Suppressor macrophage treated with lipopolysaccharide for 1 hour (primary cell): ENCODE measurements at places on chromosomes 7 and 10.

- no peak for DNase-seq
These were observed 174.5 kb upstream of the AKR1E2 start for GRCh38 chr10:4651404-4652037.

GRCh38 chr7:157388301-157388700 lies 51.5 kb downstream of the DNAJB6 start:
- no peak for DNase-seq

- no peak for DNase-seq
These were observed 131.3 kb upstream of the NRP1 start for GRCh38 chr10:33465747-33466146.

- DNase-seq = peak; percentile 47
These were observed 11.0 kb downstream of the ZMIZ1 start for GRCh38 chr10:79079490-79080355.

DNA sequence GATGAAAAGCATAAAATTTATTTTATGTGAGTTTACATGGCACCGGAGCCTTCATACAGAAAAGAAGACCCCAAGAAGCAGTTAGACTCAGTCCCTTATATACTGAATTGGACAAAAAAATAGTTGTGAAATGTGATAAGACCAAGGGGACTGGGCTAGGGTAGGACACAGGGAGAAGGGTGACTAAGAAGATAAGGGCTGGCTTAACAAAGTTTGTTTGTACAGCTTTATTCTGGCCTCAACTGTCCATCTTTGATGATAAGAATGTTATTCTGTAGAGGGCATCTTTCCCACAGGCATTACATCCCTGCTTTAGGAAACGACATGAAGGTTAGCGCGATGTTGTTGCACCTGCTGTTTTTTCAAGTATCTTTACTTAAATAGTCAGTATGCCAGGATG lies 86.5 kb downstream of the SEC61G start:
- no peak for DNase-seq

GRCh38 chr10:18567343-18567856 lies 84.0 kb downstream of the NSUN6 start:
- no peak for DNase-seq

- DNase-seq = no peak
These were observed 64.1 kb upstream of the ITGB1 start for GRCh38 chr10:33022090-33022489.

DNA sequence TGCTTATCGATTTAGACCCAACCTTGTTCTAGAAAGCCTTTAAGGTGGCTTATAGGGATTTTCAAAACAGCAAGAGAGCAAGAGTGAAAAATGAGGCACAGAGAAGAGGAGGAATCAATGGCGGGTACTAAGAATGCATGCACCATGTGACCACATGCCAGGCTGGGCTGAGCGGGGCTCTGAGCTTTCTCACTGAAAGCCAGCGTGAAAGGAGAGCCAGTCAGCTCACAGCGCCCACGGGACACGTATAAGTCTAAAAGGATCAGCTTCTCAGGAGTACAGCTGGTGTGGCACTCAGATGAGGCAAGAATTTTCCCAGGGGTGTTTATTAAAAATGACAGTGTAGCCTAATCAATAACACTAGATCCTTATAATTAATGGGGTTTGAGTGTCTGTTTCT lies 114.3 kb downstream of the SLIT1 start:
- no peak for DNase-seq

GRCh38 chr7:91843831-91844230 lies 36.7 kb downstream of the MTERF1 start:
- no peak for DNase-seq

DNA sequence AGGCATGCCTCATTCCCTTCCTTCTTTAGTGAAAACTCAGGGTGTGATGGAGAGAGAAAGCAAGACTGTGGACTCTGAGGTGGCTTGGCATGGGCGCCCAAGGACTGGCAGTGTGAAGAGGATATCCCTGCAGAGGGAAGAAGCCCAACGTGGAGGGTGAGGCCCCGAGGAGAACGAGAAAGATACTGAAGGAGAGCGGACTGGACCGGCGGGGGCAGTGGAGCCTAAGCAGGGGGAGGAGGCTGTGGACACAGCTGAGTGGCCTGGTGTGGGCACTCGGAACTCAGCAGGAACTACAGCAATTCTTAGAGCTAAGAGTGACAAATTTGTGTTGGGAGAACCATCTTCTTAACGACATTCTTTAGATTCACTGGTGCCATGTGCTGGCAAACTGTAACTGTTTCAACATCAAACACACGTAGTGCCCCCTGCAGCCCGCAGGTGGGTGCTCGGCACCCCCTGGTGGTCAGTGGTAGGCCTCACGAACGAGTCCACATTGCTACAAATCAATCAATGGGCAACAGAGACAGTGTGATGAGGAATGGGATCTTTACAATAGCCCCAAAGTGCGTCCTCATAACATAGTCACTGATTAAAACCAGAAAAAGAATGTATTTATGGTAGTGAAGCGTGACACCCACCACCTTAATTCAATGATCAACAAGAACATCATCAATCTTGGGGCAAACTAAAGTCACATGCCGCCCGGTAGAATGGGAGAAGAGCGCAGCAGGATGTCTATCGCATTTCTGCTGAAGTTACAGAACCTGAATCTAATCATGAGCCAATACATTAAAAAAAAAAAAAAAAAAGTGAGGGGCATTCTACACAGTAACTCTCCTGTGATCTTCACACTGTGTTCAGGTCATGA lies 2.0 kb upstream of the SFTPA1 start:
- peak; percentile 73 for DNase-seq

GRCh38 chr10:18703521-18703920 lies 44.3 kb downstream of the ARL5B start:
- no peak for DNase-seq

- DNase-seq = peak; percentile 78
These were observed 1.2 kb downstream of the CYREN start for GRCh38 chr7:135169141-135169963.

- DNase-seq = no peak
These were observed 74.5 kb downstream of the DIP2C start for GRCh38 chr10:614790-615582.

DNA sequence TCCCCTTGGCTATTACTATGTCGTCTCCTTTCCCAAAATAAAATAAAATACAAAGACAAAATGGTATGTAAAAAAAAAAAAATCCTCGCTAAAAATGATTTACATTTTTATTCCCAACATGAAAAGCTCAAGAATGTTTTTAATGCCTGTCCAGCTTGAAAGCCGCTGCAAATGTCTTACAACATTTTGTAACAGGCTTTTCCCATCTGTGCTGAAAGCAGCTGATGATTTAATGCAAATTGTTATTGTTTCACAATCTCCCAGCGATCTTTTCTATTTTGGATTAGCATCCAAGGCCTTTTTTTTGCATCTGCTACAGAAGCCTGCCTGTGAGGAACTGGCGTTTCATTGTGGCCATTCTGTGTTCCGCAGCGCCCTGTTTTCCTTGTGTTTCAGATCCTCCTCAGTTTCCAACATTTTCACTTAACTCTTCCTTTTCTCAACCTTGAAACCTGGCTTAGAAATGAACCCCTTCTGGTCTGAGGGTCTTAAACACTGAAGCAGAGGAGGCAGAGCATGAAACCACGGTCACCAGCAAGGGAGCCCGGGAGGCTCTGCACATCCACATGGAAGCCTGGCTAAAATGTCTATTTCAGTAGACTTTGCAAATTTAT lies 712.1 kb downstream of the PARD3 start:
- DNase-seq = no peak

DNA sequence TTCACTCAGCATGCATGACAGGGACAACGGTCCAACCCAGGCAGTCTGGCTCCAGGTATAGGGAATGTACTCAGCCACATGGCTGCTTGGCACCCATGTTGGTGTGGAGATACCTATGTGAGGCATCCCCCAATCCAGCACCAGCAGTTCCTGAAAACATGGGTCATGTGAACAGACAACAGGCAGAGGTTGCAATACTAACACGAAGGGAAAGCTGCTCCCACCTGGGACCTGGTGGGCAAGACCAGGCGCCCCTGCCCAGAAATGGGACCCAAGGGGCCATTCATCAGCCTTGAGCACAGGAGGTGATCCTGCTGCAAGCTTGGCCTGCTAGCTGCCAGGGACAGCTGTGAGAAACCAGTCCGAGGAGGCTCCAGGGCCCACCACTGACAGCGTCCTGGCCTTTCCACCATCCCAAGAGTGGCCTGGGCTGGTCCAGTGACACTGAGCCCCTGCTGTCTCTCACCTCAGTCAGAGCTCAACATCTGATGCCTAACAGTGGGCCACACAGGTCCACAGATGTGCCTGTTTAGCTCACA lies 142.3 kb downstream of the ARHGAP22 start:
- DNase-seq = no peak

GRCh38 chr7:123682690-123683089 lies 27.0 kb downstream of the LMOD2 start:
- DNase-seq = peak; percentile 67

DNA sequence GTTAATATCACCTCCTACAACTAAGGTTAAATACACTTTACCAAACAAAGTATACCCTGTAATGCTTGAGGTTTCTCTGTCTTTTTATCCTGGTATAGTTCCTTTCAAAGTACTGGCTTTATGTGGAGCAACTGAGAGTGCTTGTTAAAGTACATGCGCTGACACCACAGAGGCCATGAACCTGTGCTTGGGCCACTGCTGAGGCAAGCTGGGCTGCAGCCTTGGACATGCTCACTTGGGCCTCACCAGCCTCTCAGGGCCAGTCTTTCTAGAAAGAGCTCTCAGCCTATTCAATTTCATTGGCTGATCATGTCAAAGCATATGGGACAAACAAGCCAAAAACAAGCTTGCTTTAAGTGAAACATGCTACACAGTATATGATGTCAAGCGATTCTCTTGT lies 126.1 kb upstream of the DNAJB12 start:
- no peak for DNase-seq

DNA sequence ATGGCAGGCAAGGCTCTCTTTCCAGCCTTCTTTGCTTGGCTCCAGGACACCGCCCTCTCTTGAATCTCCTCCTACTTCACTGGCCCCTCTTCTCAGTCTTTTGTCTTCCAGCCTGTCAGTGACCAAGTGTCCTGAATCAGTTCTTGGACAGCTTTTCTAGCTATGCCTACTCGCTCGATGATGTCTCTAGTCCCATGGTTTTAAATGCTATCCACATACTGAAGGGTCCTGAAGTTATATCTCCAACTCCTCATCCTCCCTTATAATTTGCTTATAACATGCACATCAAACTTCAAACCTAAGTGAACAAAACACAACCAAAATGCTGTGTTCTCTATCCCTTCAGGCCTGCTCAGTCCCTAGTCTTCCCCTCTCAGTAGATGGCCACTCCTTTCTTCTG lies 5.0 kb upstream of the GOLGA7B start:
- DNase-seq = no peak

DNA sequence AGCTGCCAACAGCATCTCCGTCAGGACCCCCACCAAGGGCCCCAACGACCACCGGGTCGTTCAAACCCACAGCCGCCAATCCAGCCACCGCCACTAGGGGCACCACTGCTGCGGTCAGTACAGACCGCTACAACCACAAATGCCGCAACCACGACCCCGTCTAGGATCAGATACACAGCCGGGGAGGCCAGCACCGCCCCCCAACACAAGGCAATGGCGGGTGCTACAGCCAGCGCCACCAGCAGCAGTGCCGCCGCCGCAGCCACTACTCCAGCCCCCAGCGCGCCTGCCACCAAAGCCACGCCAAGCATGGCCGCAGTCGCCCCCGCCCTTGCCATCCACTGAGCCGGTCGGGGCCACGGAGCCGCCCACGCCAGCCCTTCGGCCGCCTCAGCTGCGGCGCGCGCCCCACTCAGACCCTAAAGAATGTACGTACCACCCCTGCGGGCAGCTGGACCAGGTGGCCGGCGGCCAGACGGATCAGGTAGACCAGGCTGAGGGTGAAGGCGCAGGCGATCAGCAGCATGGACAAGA lies 473 bp downstream of the CYP51A1 start:
- peak; percentile 73 for DNase-seq

DNA sequence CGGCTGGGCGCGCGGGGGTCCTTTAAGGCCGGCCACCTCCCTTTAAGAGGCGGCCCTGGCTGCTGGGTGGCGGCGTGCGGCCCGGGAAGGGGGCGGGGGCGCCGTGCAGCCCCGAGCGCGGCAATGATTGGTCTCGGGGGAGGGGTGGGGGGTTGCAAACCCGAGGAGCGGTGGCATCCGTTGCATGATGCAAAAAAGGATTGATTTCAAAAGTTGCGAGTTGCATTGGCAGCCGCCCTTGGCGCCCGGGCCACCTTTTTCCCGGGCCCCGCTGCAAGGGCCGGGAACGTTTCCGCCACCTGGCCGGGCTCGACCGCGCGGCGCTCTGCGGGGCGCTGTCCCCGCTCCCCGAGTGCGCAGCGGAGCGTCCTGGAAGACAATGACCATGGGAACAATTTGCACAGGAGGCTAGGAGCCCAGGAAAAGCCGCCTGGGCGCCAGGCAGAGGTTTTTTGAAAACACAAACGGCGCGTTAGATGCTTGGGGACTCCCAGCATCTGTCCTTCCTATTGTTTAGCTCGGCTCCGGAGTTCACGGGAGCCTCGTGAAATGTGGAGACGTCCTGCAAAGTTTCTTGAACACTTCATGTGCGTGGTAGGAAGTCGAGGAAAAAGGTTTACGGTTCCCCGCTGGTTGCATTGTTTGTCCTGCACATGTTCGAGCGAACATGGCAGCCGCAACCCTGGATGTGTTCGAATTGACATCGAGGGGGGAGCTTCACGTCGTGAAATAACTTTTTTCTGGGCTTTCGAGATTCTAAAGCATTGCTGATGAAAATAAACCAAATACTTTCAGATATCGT lies at the start of gene SEPHS1:
TSS of gene SEPHS1 (minus strand) at position 78 of the 802 bp plus-strand sequence. CDS start 3,343 bp downstream, outside the sequence.
- DNase-seq = no peak

- DNase-seq = no peak
These were observed 110.9 kb downstream of the DYNC1I1 start for GRCh38 chr7:95883217-95883616.

GRCh38 chr10:90712529-90712928 lies 145.3 kb downstream of the HTR7 start:
- DNase-seq = no peak

GRCh38 chr10:68474021-68474420 lies 2.2 kb upstream of the DNA2 start:
- no peak for DNase-seq

GRCh38 chr10:125054669-125055268 lies 105.6 kb downstream of the CTBP2 start:
- no peak for DNase-seq

GRCh38 chr7:105837765-105838626 lies 38.4 kb downstream of the ATXN7L1 start:
- DNase-seq = no peak

GRCh38 chr7:101586078-101586905 lies 42.8 kb downstream of the MYL10 start:
- DNase-seq = no peak

DNA sequence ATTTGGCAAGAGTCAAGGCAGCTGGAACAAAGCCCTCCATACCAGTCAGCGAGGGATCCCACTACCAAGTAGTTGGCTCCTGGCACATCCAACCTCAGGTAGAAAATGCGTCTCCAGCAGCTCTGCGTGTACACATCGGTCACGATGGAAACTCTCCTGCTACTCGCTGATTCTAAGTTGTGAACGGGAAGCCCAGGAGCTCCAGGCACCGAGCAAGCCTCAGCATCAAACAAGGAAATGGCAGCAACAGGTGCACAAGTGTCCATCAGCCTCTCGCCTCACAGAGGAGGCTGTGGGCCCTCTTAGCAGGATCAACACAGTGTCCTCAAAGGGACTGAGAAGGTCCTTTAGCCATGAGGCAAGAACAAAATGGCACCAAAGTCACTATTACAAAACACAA lies 127.0 kb downstream of the TCERG1L start:
- no peak for DNase-seq

- DNase-seq = no peak
These were observed 228.2 kb downstream of the AHR start for GRCh38 chr7:17526621-17527020.
